ENCODE measurements at places on chromosomes 11 and 22. TPM values are rescaled to one million over a fixed set of nuclear protein-coding genes. Genes with fewer than 3 reads are reported as not detected.

PKNOX2 gene
- total RNA-seq: not detected

GRCh38 chr22:44889255-44889878 lies 120.4 kb downstream of the PHF21B start:
- no peaks in the 10 kb centered on the region for H3K27me3 ChIP-seq
- no peak overlapping the region for H3K4me3 ChIP-seq
- no peaks in the 10 kb centered on the region for H3K4me1 ChIP-seq
- H3K36me3 ChIP-seq: no peaks in the 10 kb centered on the region
- no peak overlapping the region for H3K27ac ChIP-seq
- DNase-seq: no peak

TBX1 gene
- not detected for total RNA-seq

- peak; percentile 51 for DNase-seq
- H3K36me3 ChIP-seq: no peaks in the 10 kb centered on the region
- H3K27ac ChIP-seq: no peak overlapping the region
Observed at GRCh38 chr11:3341298-3341697, 37.6 kb downstream of the ZNF195 start.

DNA sequence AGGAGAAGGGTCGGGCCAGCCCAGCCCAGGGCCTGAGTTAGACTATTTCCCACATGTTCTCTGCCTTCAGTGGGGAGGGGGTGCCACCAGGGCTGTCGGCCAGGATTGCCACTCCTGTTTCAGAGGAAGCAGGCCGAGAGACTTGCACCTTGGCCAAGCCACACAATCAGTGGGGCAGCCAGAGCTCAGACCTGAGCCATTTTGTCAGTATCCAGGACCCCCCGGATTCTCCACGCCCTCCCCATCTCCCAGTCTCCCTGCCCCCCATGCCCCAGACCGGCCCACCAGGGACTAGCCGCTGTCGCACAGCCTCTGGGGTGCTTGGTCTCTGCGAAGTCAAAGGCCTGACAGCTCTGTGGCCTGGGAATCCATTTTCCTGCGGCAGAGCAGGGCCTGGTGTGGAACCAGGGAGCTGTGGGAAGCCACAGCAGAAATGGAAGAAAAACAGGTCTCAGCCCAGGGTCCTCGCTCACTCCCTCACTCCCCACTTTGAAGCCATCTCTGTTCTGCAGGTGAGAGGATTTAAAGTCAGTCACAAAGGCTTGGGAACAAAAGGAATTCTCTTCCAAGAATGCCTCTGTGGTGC lies 25.5 kb upstream of the MGAT3 start:
- no peak overlapping the region for H3K4me3 ChIP-seq
- peaks cover 39% of the 10 kb centered on the region for H3K36me3 ChIP-seq
- H3K27me3 ChIP-seq: no peaks in the 10 kb centered on the region
- no peaks in the 10 kb centered on the region for H3K4me1 ChIP-seq
- no peak for DNase-seq

WNT11 gene
- 0.93 TPM for total RNA-seq

MUC15 gene
- not detected for total RNA-seq

GRCh38 chr11:60169264-60169915 lies 13.5 kb downstream of the MS4A6A start:
- no peaks in the 10 kb centered on the region for H3K27me3 ChIP-seq
- no peaks in the 10 kb centered on the region for H3K36me3 ChIP-seq
- H3K4me3 ChIP-seq: no peak overlapping the region

DBX1 gene
- total RNA-seq: not detected

DNA sequence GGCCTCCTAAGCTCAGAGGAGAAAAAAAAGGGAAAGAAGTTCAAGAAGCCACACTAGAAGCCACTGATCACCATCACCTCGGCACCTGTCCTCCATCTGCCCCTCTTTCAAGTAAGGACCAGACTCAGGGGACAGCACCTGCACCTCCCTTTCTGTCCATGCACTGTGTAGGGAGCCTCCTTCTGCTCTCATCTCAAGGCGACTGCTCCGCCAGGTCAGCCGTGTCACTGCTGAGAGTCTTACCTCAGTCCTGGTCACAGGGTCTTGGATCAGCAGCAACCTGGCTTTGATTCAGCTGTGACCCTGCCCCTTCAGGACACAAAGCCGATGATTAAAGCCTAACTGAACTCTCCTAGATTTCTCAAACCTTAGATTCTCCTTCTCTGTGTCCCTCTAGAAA lies 101.5 kb downstream of the ZNF280B start:
- H3K27me3 ChIP-seq: no peaks in the 10 kb centered on the region
- H3K4me3 ChIP-seq: no peak overlapping the region
- no peak for DNase-seq
- no peaks in the 10 kb centered on the region for H3K36me3 ChIP-seq

GRCh38 chr11:66100272-66101065 lies 30.4 kb downstream of the PACS1 start:
- peak overlapping the region; percentile 57 for H3K27ac ChIP-seq
- peaks cover 76% of the 10 kb centered on the region for H3K4me1 ChIP-seq
- H3K27me3 ChIP-seq: no peaks in the 10 kb centered on the region
